Activated T-cell treated with anti-CD3 and anti-CD28 coated beads for 4 hours (primary cell): ENCODE measurements at places on chromosomes 13 and 19.

DNA sequence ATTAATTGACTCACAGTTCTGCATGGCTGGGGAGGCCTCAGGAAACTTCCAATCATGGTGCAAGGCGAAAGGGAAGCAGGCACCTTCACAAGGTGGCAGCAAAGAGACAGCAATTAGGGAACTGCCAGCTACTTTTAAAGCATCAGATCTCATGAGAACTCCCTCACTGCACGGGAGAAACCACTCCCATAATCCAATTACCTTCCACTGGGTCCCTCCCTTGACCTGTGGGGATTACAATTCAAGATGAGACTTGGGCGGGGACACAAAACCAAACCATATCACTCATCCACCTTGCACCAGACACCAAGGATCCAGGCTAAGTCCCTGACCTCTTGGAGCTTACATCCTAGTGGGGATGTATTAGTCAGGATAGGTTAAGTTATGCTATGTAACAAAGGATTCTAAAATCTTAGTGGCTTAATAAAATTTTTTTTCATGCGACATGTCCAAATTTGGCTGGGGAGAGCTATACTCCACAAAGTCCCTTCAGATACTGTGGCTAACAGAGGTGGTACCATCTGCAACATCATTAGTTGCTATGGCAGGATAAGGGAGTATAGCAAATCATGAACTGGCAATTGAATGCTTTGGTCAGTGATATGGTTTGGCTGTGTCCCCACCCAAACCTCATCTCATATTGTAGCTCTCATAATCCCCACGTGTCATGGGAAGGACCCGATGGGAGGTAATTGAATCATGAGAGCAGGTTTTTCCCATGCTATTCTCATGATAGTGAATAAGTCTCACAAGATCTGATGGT, 8.3 kb upstream of the FAM187B start:
- no peak for DNase-seq

DNA sequence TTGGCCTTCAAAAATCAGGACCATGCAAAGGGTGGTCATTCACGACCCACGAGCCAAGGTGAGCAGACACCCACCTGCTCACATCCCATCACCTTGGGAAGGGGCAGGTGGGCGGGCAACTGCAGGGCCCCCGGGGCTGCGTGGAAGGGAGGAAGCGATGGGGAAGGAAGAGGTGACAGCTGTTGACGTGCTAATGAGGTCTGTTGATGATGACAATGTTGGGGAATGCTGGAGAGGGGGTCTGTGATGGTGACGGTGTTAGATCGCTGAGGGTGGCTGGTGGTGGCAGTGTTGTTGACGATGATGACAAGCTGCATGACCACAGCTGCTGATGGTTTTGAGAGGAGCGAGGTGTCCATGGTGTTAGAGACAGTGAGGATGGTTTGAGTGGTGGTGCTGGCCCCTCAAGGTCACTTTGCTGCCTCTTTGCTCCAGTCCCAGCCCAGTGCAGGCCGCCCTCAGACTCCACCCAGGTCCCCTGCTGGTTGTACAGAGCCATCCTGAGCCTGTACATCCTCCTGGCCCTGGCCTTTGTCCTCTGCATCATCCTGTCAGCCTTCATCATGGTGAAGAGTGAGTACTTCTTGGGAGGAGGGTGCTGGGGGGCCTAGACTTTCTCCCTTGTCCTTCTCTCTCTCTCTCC, 900 bp downstream of the MCEMP1 start:
- no peak for DNase-seq

DNA sequence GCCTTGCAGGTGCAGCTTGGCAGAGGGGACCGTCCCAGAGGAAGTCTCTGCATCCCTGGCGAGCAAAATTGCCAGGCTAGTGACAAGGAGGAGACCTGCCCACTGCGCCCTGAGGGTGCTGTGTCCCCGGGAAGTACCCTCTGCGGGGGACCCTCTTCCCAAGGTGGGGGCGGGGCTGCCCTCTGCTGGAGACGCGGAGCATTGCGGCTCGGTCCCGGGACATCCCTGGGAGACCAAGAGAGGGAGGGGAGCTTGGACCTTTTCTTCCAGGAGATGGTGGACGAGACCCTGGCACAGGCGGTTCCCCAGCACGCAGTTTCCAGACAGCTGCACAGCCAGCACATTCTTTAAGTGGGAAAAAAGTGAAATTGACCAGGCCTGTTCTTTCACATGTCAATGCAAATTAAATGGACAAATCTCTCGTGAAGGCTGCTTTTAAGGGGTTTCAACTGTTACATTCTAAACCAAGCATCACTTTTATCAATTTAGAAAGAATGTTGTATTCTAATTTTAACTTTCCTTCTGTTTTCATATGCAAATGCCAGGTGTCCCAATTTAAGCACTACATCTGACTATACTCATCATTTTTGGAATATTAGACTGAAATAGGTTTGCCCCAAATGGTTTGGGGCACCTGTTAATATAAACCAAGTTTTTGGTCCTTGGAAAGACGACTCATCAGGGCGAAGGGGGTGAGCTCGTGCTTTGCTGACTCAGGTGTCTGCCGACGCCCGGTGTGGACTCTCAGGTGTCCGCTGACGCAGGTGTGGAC, 60.7 kb downstream of the MCF2L start:
- peak; percentile 22 for DNase-seq

GRCh38 chr13:49746111-49746510, 46.4 kb downstream of the KPNA3 start:
- DNase-seq = no peak

- no peak for DNase-seq
These were observed 147.5 kb downstream of the CYSLTR2 start for GRCh38 chr13:48801255-48801654.
